OCI-M1 (cell line): ENCODE measurements at places on chromosomes 2 and 18.

DNA sequence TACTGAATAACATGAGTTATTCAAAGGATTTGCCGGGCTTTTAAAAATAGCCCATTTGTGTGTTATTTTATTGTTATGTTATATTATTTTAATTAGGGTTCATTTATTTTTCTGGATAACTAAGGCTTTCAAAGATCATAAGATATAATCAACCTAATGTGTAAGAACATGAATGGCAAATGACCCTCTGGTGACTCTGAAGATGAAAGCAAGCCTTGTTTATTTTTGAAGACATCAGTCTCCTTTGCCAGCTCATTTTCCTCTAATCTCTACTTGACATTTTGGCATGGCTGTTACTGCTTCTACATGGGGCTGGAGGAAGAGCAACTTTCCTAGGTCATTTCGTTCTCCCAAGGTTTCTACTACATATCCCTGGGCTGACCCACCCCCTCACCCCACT lies 10.6 kb downstream of the FAP start:
- no peak for DNase-seq

DNA sequence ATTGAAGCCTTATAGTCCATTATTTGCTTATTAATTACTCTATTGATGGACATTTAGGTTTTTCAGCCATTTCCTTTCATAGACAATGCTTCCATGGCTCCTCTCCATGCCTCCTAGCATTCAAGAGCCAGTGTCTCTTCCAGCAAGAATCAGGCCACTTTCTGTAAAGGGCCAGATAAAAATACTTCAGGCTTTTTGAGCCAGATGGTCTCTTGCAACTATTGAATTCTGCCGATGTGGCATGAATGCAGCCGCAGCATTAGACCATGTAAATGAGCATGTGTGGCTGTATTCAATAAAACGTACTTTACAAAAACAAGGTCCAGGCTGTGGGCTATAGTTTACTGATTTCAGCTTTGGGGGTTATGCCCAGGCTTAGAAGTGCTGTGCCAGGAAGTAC lies 38.5 kb downstream of the TRAF3IP1 start:
- no peak for DNase-seq

GRCh38 chr2:120596191-120596811 lies 139.4 kb upstream of the GLI2 start:
- DNase-seq = no peak

DNA sequence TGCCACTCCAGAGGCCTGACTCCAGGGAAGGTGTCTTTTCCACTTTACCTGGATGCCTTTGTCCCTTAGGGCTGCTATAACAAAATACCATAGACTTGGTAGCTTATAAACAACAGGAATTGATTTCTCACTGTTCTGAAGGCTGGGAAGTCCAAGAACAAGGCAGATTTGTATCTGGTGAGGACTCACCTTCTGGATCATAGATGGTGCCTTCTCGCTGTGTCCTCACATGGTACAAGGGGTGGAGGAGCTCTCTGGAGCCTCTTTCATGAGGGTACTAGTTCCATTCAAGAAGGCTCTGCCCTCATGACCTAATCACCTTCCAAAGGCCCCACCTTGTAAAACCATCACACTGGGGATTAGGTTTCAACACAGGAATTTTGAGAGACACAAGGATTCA lies 52.1 kb downstream of the SLC4A3 start:
- DNase-seq = no peak

GRCh38 chr2:199662255-199662654 lies 188.7 kb downstream of the FTCDNL1 start:
- no peak for DNase-seq
